Left lung (tissue), 14 donors: ENCODE measurements at places on chromosomes 3 and 15. TPM values are rescaled to one million over a fixed set of nuclear protein-coding genes. Genes with fewer than 3 reads are reported as not detected.

- H3K4me1 ChIP-seq = no peaks in the 10 kb centered on the region
- H3K4me3 ChIP-seq = no peak overlapping the region
- no peaks in the 10 kb centered on the region for H3K36me3 ChIP-seq
- H3K27ac ChIP-seq = no peak overlapping the region
- no peaks in the 10 kb centered on the region for H3K27me3 ChIP-seq
Measured at GRCh38 chr15:38691965-38692788, 127.6 kb upstream of the RASGRP1 start.

DNA sequence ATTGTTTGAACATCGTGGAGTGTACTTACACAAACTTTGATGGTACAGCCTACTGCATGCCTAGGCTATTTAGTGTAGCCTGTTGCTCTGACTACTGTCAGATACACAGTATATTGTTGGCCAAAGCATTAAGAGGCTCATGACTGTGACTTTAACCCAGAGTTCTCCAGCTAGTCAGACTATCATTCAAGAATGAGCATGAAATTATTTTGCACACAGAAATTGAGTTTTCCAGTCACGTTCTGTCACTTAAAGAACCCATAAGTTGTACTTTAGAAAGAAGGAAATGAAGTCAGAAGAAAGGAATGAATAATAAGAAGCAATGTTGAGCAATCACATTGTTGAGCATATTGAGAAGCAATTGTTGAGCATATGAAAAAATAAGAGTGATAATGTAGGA lies 37.6 kb upstream of the SLC22A13 start:
- no peak for DNase-seq
- no peak overlapping the region for H3K4me3 ChIP-seq
- peaks cover 46% of the 10 kb centered on the region for H3K36me3 ChIP-seq

- no peak for DNase-seq
- no peaks in the 10 kb centered on the region for H3K36me3 ChIP-seq
- no peak overlapping the region for H3K4me3 ChIP-seq
- H3K27me3 ChIP-seq = no peaks in the 10 kb centered on the region
- no peak overlapping the region for H3K27ac ChIP-seq
Measured at GRCh38 chr3:42277676-42278075, 11.7 kb upstream of the CCK start.

- DNase-seq = no peak
- no peaks in the 10 kb centered on the region for H3K27me3 ChIP-seq
- H3K4me3 ChIP-seq = no peak overlapping the region
Measured at GRCh38 chr3:159781867-159782266, 206.8 kb upstream of the IL12A start.

GRCh38 chr3:56573501-56573900 lies 16.5 kb downstream of the CCDC66 start:
- no peak overlapping the region for H3K27ac ChIP-seq
- no peak overlapping the region for H3K4me3 ChIP-seq
- H3K4me1 ChIP-seq = no peaks in the 10 kb centered on the region
- H3K36me3 ChIP-seq = no peaks in the 10 kb centered on the region
- no peaks in the 10 kb centered on the region for H3K27me3 ChIP-seq

- no peaks in the 10 kb centered on the region for H3K36me3 ChIP-seq
- no peak for DNase-seq
- H3K27ac ChIP-seq = no peak overlapping the region
- peaks cover 28% of the 10 kb centered on the region for H3K4me1 ChIP-seq
- H3K4me3 ChIP-seq = no peak overlapping the region
- H3K27me3 ChIP-seq = no peaks in the 10 kb centered on the region
Measured at GRCh38 chr3:112811917-112812660, 34.6 kb downstream of the CD200R1L start.

- no peak overlapping the region for H3K4me3 ChIP-seq
- H3K4me1 ChIP-seq = peaks cover 3% of the 10 kb centered on the region
- no peaks in the 10 kb centered on the region for H3K36me3 ChIP-seq
- H3K27me3 ChIP-seq = no peaks in the 10 kb centered on the region
Measured at GRCh38 chr15:57220205-57220604, 156.1 kb upstream of the CGNL1 start.

DNA sequence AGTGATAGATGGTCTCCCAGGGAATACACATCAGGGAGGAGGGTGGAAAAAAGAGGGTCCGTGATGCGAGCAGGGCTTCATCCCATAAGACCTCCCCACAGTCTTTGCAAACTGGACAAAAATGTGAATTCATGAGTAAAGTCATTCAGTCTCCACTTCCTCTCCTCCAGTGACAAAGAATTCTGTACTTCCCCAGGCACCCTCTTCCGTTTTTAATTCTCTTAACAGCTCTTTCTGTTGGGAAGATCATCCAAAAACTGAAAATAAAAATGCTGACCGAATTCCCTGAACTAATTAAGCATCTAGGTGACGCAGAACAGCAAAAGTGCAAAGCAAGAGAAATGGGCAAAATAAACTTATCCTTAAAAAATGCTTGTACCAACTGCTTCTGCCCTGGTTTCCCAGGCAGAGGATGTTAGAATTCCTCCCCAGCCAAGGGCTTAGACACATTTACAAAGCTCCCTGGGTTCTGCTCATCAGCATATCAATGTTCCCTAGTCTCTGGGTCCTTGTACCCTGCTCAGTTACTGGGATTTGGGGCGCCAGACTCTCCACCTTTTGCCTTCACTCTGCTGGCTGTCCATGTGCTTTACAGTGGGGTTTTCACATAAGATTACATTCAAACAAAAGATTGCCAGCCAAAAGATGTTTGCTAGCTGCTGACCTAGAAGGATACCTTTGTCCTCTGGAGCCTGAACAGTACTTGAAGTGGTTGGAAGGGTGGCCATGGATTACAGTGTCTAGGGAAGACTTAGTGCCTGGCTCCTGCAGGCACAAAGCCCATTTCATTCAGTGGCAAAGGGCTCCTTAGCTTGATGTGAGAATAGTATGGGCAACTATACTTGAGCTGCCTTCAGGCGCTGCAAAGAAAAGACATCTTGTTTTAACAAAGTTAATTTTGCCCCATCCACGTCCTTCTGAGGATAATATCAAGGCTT lies 69.4 kb downstream of the ARNT2 start:
- no peak overlapping the region for H3K4me3 ChIP-seq
- no peaks in the 10 kb centered on the region for H3K27me3 ChIP-seq
- DNase-seq = no peak

DNA sequence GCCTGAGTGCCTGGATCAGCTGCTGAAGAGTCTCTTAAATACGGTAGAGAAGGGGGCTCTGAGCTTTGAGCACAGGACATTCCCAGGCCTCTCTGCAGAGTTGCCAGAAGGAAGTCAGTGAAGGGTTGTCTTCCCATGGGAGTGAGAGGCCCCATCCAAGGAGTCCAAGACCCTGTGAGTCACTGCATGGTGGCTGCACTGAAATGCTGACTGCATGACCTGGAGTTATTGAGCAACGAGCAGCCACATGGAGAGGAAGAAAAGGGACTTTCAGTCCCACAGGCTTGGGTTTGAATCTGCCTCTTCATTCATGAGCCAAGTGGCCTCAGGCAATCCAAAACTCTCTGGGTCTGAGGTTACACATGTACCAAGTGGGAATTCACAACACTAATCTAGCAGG lies 69.6 kb upstream of the RASGRF1 start:
- no peak overlapping the region for H3K27ac ChIP-seq
- H3K4me1 ChIP-seq = no peaks in the 10 kb centered on the region
- H3K4me3 ChIP-seq = no peak overlapping the region
- H3K36me3 ChIP-seq = no peaks in the 10 kb centered on the region
- no peak for DNase-seq

- H3K4me1 ChIP-seq = peaks cover 69% of the 10 kb centered on the region
- no peak overlapping the region for H3K4me3 ChIP-seq
- no peak overlapping the region for H3K27ac ChIP-seq
Measured at GRCh38 chr15:58525991-58526421, 94.2 kb downstream of the LIPC start.

RAB7A gene
- total RNA-seq = 253 TPM

GOLGA8N gene
- 9.6 TPM for total RNA-seq

GOLGA6L1 gene
- total RNA-seq = not detected
